Tibial artery (tissue), 4 donors: ENCODE measurements at places on chromosomes 11 and 22.

DNA sequence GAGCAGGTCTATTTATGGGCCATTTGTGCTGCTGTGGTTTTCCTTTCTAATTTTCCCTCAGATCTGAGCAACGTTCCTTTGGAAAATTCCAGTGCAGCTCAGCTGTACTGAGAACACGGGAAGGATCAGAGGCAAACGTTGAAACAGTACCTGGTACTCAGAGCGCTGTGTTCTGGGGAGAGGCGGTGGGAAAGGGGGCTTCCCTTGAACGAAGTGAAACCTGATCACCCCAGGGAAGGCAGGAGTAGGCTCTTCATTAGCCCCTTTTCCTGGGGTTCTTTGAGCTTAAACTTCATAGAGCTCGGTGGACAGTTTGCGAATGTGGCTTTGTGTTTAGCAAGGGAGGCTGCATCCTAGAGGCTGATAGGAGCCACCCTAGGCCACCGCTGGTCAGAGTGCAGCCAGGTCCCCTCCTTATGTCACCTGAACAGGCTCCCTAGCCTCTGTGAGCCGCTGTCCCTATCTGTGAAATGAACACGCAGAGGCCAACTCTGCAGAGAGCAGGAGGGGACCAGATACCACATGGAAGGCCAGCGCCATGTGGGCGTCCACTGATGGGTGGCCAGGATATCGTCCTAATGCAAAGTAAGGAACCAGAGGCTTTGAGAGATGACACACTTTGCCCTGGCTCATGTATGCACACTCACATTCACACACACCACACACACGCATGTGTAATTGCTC, 1464.8 kb downstream of the BRD1 start:
- no peaks in the 10 kb centered on the region for H3K4me1 ChIP-seq
- no peaks in the 10 kb centered on the region for H3K27me3 ChIP-seq
- no peaks in the 10 kb centered on the region for H3K36me3 ChIP-seq
- peak; percentile 39 for DNase-seq
- no peak overlapping the region for H3K27ac ChIP-seq
- no peak overlapping the region for H3K4me3 ChIP-seq

DNA sequence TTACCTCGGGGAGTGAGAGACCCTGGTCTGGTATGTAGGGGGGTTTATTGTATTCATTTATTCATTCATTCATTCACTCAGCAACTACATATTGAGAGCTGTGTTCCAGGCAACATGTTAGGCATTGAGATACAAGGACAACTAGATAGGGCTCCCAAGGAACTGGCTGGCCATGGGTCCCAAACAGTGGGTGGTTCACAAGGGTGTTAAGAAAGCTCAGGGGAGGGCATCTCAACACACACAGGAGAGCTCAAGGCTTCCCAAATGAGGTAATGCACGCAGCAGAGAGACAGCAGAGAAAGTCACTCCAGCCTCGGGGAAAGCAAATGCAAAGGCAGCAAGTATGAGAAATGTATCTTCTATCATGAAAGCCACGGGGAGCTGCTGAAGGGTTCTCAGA, 51.8 kb downstream of the BTG4 start:
- H3K27ac ChIP-seq: no peak overlapping the region
- H3K36me3 ChIP-seq: no peaks in the 10 kb centered on the region
- peaks cover 21% of the 10 kb centered on the region for H3K27me3 ChIP-seq
- no peak for DNase-seq

- H3K27me3 ChIP-seq: peaks cover 6% of the 10 kb centered on the region
- DNase-seq: peak; percentile 66
- no peak overlapping the region for H3K4me3 ChIP-seq
- peaks cover 3% of the 10 kb centered on the region for H3K4me1 ChIP-seq
- H3K36me3 ChIP-seq: no peaks in the 10 kb centered on the region
Measured at GRCh38 chr11:119474682-119475596, 52.0 kb upstream of the THY1 start.

GRCh38 chr11:66607126-66607834, 9.2 kb upstream of the RBM14 start:
- no peaks in the 10 kb centered on the region for H3K27me3 ChIP-seq
- no peak overlapping the region for H3K4me3 ChIP-seq
- peaks cover 32% of the 10 kb centered on the region for H3K4me1 ChIP-seq
- peak overlapping the region; percentile 76 for H3K27ac ChIP-seq

- no peaks in the 10 kb centered on the region for H3K27me3 ChIP-seq
- H3K4me1 ChIP-seq: no peaks in the 10 kb centered on the region
Measured at GRCh38 chr11:119195680-119196079, 10.4 kb downstream of the NHERF4 start.

- peaks cover 58% of the 10 kb centered on the region for H3K27me3 ChIP-seq
- H3K4me1 ChIP-seq: no peaks in the 10 kb centered on the region
- no peak overlapping the region for H3K27ac ChIP-seq
Measured at GRCh38 chr11:2194877-2195755, 23.5 kb upstream of the TH start.

DNA sequence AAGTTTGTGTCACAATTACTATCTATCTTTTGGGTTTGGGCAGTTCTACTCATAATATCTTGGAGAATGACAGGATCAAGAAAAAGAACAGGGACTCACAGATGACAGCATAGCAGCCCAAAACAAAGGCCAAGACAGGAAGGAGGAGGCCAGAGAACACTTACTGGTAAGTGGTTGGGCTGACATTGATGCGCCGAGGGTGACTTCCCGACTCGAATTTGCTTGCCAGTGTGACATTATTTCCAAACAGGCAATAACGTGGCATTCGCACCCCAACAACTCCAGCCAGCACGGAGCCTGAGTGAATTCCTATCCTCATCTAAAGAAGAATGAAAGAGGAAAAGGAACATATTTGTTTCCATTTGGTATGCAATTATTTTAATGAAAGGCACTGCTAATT, 309.9 kb downstream of the GUCY1A2 start:
- H3K4me3 ChIP-seq: no peak overlapping the region
- no peaks in the 10 kb centered on the region for H3K27me3 ChIP-seq
- no peak for DNase-seq
- no peaks in the 10 kb centered on the region for H3K4me1 ChIP-seq
- no peak overlapping the region for H3K27ac ChIP-seq
- no peaks in the 10 kb centered on the region for H3K36me3 ChIP-seq

GRCh38 chr11:79375818-79376550, 64.8 kb downstream of the TENM4 start:
- H3K4me1 ChIP-seq: no peaks in the 10 kb centered on the region
- H3K27ac ChIP-seq: no peak overlapping the region
- DNase-seq: no peak
- H3K4me3 ChIP-seq: no peak overlapping the region
- no peaks in the 10 kb centered on the region for H3K36me3 ChIP-seq

DNA sequence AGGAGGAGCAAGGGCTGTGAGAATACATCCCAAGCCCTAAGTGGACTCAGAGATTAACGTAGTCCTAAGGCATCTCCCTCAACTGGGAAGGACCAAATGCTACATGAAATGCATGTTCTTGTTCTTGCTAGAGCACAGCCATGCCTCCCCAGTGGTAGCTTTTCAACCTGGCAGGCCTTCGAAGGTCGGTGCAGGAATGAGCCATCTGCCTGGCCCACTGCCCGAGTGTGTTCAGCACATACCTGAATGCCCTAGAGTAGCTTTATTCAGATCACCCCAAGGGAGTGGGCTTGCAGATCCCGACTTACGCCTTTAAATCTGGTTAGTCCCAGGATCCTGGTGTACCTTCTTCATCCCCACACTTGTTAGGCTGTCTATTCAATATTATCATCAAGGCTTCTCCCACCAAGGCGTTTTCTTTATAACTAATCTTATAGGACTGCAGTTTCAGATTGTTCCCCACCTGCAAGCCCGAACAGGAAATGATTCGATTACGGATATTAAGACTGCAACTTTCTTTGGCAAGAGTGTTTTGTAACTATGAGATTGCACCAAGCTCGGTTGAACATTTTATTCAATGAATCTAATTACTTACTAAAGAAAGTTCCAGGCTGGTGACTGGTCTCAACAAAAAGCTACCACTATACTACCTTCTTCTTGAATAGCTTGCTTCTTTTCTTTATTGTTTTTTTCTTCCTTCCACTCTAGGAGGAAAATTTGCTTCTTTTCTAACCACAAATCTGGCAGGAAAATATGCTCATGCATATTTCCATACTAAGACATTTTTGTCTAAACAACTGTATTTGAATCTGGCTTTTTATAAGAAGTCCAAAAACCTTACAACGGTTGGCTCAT, 115.6 kb downstream of the SGSM3 start:
- no peak for DNase-seq
- no peak overlapping the region for H3K4me3 ChIP-seq
- peaks cover 56% of the 10 kb centered on the region for H3K4me1 ChIP-seq
- H3K27ac ChIP-seq: peak overlapping the region; percentile 31

- no peak overlapping the region for H3K27ac ChIP-seq
- H3K4me3 ChIP-seq: no peak overlapping the region
- DNase-seq: no peak
- no peaks in the 10 kb centered on the region for H3K36me3 ChIP-seq
- H3K27me3 ChIP-seq: peaks cover 5% of the 10 kb centered on the region
- no peaks in the 10 kb centered on the region for H3K4me1 ChIP-seq
Measured at GRCh38 chr11:112465433-112466024, 204.9 kb upstream of the PLET1 start.

GRCh38 chr11:72828692-72829101, 14.5 kb downstream of the ATG16L2 start:
- peaks cover 8% of the 10 kb centered on the region for H3K36me3 ChIP-seq
- H3K4me1 ChIP-seq: peaks cover 25% of the 10 kb centered on the region
- H3K27ac ChIP-seq: peak overlapping the region; percentile 86
- DNase-seq: no peak

DNA sequence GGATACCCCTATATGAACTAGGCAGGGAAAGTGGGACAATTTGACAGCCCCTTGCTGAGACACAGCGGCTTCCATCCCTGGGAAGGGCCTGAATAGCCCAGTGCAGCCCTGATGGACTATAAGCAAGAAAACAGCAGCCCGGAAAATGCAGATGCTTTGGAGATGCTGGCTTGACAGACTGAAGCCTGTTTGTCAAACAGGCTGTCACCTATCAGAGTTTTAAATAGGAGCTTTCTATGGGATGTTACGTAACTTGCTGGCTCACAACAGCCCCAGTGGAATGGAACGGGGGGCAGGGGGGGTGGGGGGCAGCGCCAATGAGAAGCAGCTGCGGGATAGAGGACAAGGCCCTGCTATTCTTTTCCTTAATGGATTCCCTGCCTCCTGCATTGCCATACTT, 91.9 kb upstream of the NTM start:
- no peaks in the 10 kb centered on the region for H3K36me3 ChIP-seq
- H3K27me3 ChIP-seq: no peaks in the 10 kb centered on the region
- DNase-seq: no peak
- H3K27ac ChIP-seq: no peak overlapping the region
- no peaks in the 10 kb centered on the region for H3K4me1 ChIP-seq
- no peak overlapping the region for H3K4me3 ChIP-seq

DNA sequence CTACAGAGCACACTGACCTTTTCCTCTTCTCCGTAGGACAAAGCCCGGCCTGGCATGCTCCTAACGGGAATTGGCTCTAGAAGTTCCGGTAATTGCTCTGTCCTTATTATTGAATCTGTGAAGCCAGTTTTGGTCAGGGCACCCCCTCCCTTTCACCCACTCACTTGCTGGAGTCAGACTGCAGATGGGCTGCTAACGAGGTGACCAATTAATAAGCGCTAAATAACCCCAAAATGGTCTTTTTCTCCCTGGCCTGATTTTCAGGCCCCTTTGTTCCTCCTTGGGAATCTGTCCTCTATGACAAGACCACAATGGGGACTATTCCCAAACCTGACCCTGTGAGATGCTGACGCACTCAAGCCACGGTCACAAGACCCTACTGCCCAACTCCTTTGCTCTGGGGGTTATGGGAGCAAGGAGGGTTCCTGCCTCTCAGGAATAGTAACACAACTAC, 610.0 kb upstream of the CADM1 start:
- H3K4me3 ChIP-seq: no peak overlapping the region
- no peaks in the 10 kb centered on the region for H3K27me3 ChIP-seq
- no peak for DNase-seq

DNA sequence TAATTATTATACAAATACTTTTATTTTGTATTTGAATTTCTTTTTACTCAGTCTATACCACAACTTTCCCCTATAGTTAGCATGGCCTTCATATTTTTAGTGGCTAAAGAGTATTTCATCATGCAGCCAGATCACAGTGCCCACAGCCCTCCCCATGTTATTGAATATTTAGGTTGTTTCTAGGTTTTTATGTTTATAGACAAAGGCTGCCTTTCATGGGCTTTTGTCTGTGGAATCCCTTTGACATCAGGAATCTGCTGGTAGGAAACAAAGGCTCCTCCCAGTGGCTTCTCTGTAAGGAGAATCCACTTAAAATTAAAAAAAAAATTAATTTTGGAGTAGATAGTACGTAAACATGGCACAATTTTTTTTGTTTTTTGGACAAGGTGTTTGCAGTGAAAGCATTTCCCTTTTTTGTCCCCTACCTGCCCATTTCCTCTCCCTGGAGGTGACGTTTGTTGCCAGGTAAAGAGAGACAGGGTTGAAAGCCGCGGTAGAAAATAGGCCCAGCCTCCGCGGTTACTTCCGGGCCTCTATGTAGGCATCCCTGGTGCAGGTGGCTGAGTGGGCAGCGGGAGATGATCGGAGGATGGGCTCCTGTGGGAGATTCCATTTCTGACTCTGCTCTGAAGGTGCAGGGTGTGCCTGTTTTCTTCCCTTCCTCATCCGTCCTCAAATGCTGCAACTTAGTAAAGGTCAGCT, 82.2 kb upstream of the OR4B1 start:
- peaks cover 16% of the 10 kb centered on the region for H3K36me3 ChIP-seq
- no peaks in the 10 kb centered on the region for H3K27me3 ChIP-seq
- H3K4me3 ChIP-seq: no peak overlapping the region
- no peaks in the 10 kb centered on the region for H3K4me1 ChIP-seq

- H3K4me3 ChIP-seq: no peak overlapping the region
- DNase-seq: no peak
- no peaks in the 10 kb centered on the region for H3K4me1 ChIP-seq
- no peak overlapping the region for H3K27ac ChIP-seq
Measured at GRCh38 chr22:38953091-38953490, 4.3 kb upstream of the APOBEC3A start.

- no peaks in the 10 kb centered on the region for H3K4me1 ChIP-seq
- no peaks in the 10 kb centered on the region for H3K27me3 ChIP-seq
- no peak overlapping the region for H3K4me3 ChIP-seq
Measured at GRCh38 chr11:44229098-44229497, 80.8 kb downstream of the ALX4 start.

DNA sequence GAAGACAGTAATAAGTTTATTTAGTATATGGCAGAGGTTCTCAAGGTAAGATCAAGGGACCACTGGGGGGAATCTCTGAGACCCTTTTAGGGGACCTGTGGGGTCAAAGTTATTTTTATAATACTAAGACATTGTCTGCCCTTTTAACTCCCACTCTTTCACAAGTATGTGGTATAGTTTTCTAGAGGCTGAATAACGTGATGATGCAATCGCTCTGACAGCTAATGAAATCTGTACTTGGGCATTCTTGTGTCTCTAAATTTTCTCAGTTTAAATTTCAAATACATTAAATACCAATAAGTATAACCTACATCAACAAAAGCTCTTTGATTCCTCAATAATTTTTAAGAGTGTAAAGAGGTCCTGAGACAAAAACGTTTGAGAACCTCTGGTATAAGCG, 147.9 kb downstream of the ATG16L2 start:
- no peaks in the 10 kb centered on the region for H3K27me3 ChIP-seq
- DNase-seq: no peak
- no peak overlapping the region for H3K4me3 ChIP-seq
- no peaks in the 10 kb centered on the region for H3K4me1 ChIP-seq
- no peak overlapping the region for H3K27ac ChIP-seq
